Placental pericyte (primary cell): ENCODE measurements at places on chromosomes 7 and 10. TPM values are rescaled to one million over a fixed set of nuclear protein-coding genes. Genes with fewer than 3 reads are reported as not detected.

The SORBS1 gene
- total RNA-seq: 0.44 and 1.3 TPM in 2 replicates

The KLF14 gene
- 0.14 and 0.22 TPM in 2 replicates for total RNA-seq

The NKX6-2 gene
- not detected in 2 replicates for total RNA-seq

The NACAD gene
- total RNA-seq: 0.88 and 1.3 TPM in 2 replicates

The CTAGE4 gene
- total RNA-seq: 0.86 and 0.88 TPM in 2 replicates

The LRRD1 gene
- total RNA-seq: under 0.01 TPM in 1 of 2 replicates, not detected in the other

The TMEM209 gene
- 29.5 and 32.0 TPM in 2 replicates for total RNA-seq

The SPDYE2 gene
- total RNA-seq: not detected in 2 replicates

The CALN1 gene
- not detected in 2 replicates for total RNA-seq

The PVRIG gene
- not detected in 2 replicates for total RNA-seq

The CNNM1 gene
- under 0.01 and 1.6 TPM in 2 replicates for total RNA-seq

The IKZF5 gene
- 4.4 and 5.6 TPM in 2 replicates for total RNA-seq

The SFR1 gene
- 5.9 and 15.3 TPM in 2 replicates for total RNA-seq

The CHRM2 gene
- 7.9 and 20.8 TPM in 2 replicates for total RNA-seq

The GPR141 gene
- total RNA-seq: 0.29 TPM in 1 of 2 replicates, not detected in the other

The SDHAF3 gene
- 2.2 and 11.0 TPM in 2 replicates for total RNA-seq

The BMPER gene
- 16.6 and 24.5 TPM in 2 replicates for total RNA-seq

The CARD11 gene
- total RNA-seq: 0.88 and 1.0 TPM in 2 replicates

The TSPAN12 gene
- 0.44 and 1.3 TPM in 2 replicates for total RNA-seq

The CYTH3 gene
- 19.9 and 27.6 TPM in 2 replicates for total RNA-seq

The C10orf90 gene
- total RNA-seq: not detected in 2 replicates

The LRMDA gene
- total RNA-seq: 0.22 and 0.57 TPM in 2 replicates

The ADAM12 gene
- total RNA-seq: 30.4 and 63.7 TPM in 2 replicates

The SGPL1 gene
- 43.8 and 56.0 TPM in 2 replicates for total RNA-seq

The ATG9B gene
- total RNA-seq: not detected in 2 replicates

The CABCOCO1 gene
- 0.14 and 0.22 TPM in 2 replicates for total RNA-seq

The WDFY4 gene
- total RNA-seq: under 0.01 TPM in 1 of 2 replicates, not detected in the other

The MYL7 gene
- total RNA-seq: 0.44 TPM in 1 of 2 replicates, not detected in the other

The HYAL4 gene
- total RNA-seq: 0.72 and 1.3 TPM in 2 replicates

The SEMA3A gene
- total RNA-seq: 18.4 and 129 TPM in 2 replicates

The FAM24B gene
- 0.66 and 2.4 TPM in 2 replicates for total RNA-seq

The ADAM8 gene
- total RNA-seq: 2.6 and 18.3 TPM in 2 replicates

The FKBP6 gene
- not detected in 2 replicates for total RNA-seq

The VWDE gene
- 0.14 TPM in 1 of 2 replicates, not detected in the other for total RNA-seq

The HTRA1 gene
- 14.0 and 73.4 TPM in 2 replicates for total RNA-seq

The RBM20 gene
- under 0.01 and 0.14 TPM in 2 replicates for total RNA-seq

The HECW1 gene
- total RNA-seq: 3.7 and 5.9 TPM in 2 replicates

The EPO gene
- not detected in 2 replicates for total RNA-seq

The GALNT17 gene
- total RNA-seq: 0.14 TPM in 1 of 2 replicates, not detected in the other

The NPC1L1 gene
- under 0.01 TPM in 1 of 2 replicates, not detected in the other for total RNA-seq

The AOC1 gene
- not detected in 2 replicates for total RNA-seq

The ABCB1 gene
- 2.4 TPM in 1 of 2 replicates, not detected in the other for total RNA-seq

The HSPA12A gene
- 12.9 and 18.9 TPM in 2 replicates for total RNA-seq

The VSIR gene
- total RNA-seq: 14.7 and 21.7 TPM in 2 replicates

The ZC3HAV1 gene
- 23.0 and 57.1 TPM in 2 replicates for total RNA-seq

The ADIRF gene
- total RNA-seq: 1.0 TPM in 1 of 2 replicates, not detected in the other

The C7orf57 gene
- total RNA-seq: under 0.01 TPM in 1 of 2 replicates, not detected in the other

The AZGP1 gene
- total RNA-seq: not detected in 2 replicates

The NEUROD6 gene
- not detected in 2 replicates for total RNA-seq

The ACSM6 gene
- not detected in 2 replicates for total RNA-seq

The UCMA gene
- not detected in 2 replicates for total RNA-seq

The DPP6 gene
- total RNA-seq: under 0.01 TPM in 1 of 2 replicates, not detected in the other

The PKD2L1 gene
- total RNA-seq: not detected in 2 replicates

The ARHGAP19 gene
- 2.8 and 15.2 TPM in 2 replicates for total RNA-seq
